A172 (cell line): ENCODE measurements at places on chromosomes 7 and 10.
A peak's percentile ranks its signal among the peaks of the same experiment; 100 is the strongest.

DNA sequence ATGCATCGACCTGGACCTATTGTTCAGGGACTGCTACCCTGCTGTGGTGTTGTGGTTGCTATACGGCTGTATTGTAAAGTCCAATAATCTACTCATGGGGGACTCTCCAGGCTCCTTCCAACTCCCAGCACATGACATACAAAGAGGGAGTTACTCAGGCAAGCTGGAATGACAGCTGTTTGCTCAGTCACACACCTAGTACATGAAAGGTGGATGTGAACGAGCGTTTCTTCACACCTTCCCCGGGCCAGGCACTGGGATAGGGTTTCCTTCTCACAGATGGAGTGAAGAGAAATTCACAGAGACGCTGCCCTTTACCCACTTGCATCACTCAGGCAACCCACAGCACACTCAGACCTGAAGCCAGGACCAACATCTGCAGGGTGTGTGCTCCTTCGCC, 215.7 kb downstream of the TNS3 start:
- DNase-seq = no peak

DNA sequence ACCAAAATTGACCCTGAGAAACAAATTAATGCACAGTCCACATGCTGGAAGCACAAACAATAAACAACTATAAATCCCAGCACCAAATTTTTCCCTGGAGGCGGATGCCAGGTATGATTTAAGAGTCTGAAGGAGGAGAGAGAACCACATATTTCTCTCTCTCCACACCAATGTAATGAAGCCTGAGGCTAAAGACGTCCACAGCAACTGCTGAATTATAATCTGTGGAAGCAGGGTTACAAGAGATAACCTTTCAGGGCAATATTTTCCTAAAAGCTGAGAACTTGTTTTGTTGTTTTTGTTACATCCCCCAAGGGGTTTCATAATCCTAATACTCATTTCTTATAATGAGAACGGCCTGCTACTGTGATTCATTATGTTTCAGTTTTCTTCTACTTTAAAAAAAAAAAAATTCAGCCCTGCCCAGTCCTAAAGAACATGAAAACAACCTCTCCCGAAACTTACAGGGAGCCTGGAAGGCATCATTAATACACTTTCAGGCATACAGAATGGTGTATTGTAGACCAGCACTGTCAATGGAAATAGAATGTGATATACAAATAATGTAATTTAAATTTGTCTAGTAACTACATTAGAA, 48.5 kb upstream of the ABLIM1 start:
- no peak for DNase-seq

DNA sequence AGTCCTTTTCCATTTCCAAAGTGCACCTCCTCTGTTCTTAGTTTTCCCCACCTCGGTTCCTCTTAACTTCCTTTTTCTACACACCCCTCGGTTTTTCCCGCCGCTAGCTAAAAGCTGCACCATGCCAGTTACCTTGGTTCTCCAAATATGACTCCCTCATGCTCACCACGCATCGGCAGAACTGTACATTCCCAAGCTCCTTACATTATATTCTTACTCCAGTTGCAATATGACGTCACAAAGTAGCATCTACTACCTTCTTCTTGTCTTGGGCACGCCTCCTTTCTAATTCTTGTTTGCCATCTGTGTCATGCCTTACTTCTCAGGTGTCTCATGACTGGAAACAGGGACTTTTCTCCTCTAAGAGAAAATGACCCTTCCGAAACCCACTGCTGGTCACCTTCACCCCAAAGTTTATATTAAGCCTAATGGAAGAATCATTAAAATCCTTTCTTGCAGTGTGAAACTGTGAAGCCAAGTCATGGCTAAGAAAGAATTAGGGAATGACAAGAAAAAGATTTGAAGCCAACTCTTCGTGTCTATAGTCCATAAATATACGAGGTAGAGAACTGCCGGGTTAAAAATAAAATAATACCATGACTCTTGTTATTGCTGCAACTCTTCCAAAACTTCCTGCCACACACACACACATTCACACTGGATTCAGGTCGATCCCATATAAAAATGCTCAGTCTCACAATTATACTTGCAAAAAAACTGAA, 1.7 kb downstream of the ESYT2 start:
- DNase-seq = no peak

DNA sequence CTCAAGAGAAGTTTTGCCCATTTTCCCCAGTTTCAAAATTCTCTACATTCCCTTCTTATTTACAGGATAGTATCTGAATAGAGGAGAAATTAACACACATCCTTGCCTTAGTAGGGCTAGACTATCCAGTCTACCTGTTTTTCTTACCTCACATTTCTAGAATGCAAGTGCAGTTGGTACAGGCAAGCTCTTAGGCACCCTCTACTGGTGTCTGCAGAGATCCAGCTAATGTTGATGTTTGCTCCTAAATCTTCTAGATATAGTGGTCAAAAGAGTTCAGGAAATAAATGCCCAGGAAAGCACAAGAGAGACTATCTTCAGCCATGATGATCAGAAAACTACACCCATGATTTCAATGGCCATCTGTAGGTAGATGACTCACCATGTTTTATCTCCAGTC, 205.3 kb downstream of the HTR7 start:
- DNase-seq = peak; percentile 38

- DNase-seq = no peak
Measured at GRCh38 chr7:37683246-37684120, at the start of gene GPR141. Gene GPR141, plus strand, starts transcription at chr7:37683766. Its CDS starts 56,628 bp downstream, at chr7:37740394.

DNA sequence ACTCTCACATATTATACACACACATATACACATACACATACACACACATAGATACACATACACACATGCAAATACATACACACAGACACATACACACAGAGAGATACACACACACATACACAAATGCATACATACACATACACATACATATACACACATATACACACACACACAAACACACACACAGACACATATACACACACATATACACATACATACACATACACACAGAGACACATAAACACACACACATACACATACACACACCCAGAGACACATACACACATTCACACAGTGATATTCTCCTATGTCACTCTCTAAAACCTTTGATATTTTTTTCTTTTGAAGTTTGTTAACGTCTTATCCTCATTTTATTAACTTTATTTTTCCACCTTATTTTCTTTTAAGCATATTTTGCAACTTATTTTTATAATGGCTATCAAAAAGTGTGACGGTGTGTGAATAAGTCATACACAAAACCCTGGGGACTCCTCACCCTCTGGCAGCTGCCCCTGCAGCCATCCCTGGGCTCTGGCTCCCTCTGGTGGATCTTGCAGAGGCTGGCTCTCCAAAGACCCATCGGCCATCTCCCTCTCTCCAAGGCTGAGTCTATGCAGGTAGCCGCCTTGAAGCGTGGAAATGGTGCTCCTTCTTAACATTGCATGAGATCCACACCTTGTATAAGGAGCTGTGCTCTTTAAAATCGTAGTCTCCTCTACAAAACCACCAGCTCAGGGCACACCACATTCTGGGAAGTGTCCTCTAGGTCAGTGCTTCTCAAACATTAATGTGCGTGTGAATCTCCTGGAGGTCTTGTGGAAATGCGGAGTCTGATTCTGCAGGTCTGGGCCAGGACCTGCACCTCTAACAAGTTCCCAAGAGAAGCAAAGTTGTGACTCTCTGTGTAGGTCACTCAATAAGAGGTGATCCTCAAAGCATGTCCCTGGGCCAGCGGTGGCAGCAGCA, 4.1 kb upstream of the C10orf120 start:
- DNase-seq = peak; percentile 41

GRCh38 chr7:74126220-74126880, 42.7 kb downstream of the LIMK1 start:
- DNase-seq = no peak

DNA sequence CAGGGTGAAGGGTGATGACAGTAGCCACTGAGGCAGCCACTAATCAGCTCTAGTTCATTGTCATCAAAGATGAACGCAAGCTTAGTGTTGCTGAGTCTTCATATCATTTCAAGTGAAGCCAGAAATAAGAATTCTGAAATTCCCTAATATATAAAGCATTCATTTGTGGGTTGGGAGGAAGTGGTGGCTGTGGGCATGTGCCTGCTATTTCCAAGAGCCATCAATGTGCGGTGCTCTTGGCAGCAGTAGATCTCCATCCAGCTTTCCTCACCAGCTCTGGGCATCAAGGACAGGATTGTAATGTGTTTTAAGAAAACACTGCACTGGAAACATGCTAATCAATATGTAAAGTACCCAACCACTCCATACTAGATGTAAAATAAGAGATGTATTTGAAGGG, 202.5 kb upstream of the AHR start:
- no peak for DNase-seq

DNA sequence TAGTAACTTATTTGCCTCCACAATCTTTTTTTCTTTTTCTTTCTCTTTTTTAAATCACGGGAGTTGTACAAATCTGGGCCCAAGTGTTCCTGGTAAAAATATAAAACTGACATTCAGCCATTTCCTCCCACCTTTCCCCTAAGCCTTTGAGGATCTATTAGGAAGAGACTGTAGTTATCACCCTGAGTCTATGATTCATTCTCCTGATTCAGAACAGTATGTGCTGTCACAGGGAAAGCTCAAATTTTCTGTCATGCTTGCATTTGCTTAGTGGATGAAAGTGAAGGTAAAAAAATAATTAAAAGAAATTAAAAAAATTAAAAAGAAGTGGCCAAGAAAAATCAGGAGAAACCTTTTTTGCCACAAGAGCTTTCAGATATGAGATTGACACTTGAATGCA, 71.7 kb downstream of the KIF20B start:
- DNase-seq = no peak

GRCh38 chr7:96414931-96415292, 93.0 kb upstream of the SLC25A13 start:
- DNase-seq = peak; percentile 21

- DNase-seq = no peak
Measured at GRCh38 chr7:12861070-12861469, 173.6 kb downstream of the ARL4A start.

DNA sequence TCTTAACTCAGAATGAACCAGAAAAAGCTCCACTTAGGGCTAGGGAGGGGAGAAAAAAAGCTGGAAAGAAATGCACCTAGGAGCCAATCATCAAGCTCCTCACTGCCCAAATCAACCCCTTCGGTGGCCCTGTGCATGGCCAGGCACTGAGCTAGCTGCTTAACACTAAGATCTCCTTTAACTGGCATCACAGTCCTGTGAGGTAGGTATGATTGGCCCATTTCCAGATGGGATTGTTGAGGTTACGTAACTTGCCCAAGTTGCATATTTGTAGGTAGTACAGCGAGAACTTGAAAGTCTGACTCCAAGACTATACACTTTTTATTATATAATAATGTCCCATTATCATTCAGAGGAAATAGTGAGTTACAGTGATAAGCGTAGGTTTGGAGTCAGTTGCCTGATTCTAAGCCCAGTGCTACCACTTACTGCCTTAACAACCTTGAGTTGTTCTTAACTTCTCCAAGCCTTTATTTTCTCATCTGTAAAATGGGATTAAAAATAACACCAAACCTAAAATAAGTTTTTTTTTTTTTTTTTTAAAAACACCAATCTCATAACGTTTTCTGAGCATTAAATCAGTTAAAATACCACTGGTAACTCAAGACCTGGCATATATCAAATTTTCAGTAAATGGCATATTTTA, 37.2 kb upstream of the ACSL5 start:
- no peak for DNase-seq

GRCh38 chr10:22618078-22618785, 96.1 kb downstream of the PIP4K2A start:
- DNase-seq = peak; percentile 92

DNA sequence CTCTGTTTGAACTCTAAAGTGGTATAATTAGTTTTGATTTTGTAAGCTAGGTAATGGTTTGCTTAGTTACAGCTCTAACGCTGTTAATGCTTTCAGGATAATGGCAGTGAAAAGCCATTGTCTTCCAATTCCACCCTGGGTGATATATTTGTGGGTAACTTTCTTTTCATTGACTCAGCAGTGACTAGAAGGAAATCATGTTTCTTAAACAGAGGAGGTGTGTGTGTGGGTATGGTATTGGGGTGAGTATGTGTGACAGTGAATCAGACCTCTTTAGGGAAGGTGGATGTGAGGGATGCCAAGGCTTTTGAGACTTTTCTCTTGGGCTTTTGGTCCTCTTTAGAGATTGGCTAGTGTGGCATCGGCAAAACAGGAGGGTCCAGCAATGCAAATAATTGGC, 13.6 kb downstream of the ENTPD7 start:
- no peak for DNase-seq

DNA sequence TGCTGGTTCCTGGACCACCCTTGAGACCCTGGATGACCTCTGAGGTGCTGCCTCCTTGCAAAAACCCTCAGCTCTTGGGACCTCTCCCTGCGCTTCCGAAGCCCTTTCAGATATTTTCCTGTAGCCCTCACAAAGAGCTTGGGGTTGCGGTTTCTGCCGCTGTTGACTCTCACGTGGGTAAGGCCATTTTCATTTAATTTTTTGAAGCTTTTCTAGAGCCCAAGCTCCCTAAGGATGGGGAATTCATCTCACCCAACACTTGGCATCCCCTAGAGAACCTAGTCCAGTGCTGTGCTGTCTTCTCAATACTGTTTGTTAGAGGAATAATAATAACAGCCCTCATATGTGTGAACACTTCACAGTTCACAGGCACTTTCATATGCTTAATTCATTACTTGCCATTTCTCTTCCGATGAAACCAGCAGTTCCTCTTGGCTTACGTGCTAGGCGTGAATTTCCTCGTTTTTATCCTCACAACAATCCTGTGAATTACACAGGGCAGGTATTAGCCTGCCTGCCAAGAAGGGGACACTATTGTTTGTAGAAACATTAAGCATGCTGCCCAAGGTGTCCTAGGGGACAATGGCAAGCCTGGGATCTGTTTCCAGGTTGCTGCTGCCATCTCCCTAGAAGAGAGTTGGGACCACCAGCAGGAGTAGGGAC, 71.6 kb upstream of the CTBP2 start:
- no peak for DNase-seq

- DNase-seq = peak; percentile 68
Measured at GRCh38 chr7:1418505-1419309, 40.6 kb downstream of the MICALL2 start.

DNA sequence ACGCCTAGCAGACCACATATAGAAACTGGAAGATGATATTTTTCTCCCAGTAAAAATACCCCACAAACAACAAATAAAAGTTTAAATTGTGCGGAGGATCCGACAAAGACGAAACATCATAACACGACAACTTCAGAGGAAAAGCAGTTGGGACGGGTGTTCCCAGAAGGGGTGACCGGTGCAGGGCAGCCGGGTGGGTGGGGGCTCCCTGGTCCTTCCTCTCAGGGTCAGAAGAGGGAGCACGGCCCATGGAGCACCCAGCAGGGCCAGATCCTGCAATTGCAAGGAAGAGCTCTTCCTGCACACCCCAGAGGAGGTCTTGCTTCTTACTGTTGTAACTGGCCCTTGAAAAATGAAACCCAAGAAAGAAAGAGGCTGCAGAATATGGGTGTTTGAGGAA, 608.5 kb upstream of the MKI67 start:
- DNase-seq = no peak

GRCh38 chr10:131831561-131831960, 69.2 kb upstream of the PPP2R2D start:
- DNase-seq = no peak

GRCh38 chr7:47451851-47452205, 130.1 kb downstream of the TNS3 start:
- DNase-seq = no peak
